ENCODE measurements at places on chromosomes 7 and 10.
A peak's percentile ranks its signal among the peaks of the same experiment; 100 is the strongest.

DNA sequence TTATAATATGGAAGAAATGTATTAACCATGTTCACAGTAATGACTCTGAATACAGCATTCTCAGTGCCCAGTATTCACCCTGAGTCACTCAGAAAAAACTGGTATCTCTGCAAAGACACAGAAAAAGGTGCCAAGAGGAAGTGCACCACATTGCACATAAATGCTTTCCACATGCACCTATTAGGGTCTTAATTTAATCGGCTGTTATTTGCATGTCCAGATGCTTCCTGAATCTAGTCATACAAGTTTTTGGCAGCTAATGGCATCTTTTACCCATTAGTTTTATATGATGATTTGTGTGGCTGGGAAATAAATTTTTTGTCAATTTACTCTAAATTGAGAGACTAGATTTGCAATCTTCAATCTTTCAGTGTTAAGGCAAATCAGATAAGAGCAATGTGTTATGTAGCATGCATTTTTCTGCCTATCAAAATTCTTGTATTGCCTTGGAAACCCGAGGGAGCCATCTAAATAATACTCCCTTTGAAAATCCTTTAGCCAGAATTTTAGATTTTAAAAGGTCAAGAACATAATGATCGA lies 58.2 kb downstream of the ZNF680 start:
- DNase-seq, result no peak

GRCh38 chr10:5079306-5079830 lies 14.8 kb upstream of the AKR1C3 start:
- DNase-seq, result no peak

DNA sequence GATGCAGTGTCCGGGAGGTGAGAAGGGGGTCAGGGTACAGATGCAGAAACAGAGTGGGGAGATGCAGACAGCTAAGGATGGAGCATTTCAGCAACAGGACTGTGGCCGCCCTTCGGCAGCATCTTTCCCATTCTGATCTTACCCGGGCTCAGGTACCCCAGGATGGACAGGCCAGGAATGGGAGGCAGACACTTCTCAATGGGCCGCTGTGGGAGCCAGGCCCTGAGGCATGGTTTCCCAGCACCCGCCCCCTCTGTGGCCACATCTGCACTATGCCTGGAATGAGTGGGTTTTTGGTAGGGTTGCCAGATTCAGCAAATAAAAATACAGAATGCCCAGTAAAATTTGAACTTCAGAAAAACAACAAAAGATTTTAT lies 105.2 kb upstream of the CTBP2 start:
- DNase-seq, result no peak

DNA sequence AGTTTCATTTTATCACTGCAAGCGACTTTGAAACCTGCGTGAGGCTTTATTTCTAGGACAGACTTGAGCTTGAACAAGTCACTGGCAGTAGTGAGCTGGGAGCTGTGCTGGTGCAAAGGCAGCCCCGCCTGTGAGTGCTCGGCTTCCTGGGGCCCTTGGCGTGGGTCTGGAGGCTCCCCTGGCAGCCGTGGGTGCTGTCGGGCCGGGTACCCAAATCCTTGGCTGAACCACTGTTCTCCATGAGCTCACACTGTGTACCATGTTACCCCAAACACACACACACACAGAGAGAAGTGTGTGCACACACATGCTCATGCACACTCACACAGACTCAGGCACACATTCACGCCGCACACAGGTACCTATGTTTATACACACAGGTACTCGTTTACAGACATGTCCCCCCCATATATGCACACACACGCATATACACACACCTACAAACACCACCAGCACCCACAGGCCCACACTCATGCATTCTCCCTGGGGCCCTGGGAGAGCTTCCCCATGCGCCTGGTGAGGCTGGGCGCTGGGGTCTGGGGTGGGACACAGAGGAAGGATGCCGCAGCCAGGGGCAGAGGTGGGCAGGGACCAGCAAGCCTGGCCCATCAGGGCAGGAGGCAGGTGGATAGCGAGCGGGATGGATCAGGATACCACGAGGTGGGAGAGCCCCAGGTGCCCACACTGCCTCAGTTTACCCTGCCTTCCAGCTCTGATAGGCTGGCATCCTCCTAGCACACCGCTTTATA lies 158.8 kb downstream of the ADARB2 start:
- DNase-seq, result no peak

DNA sequence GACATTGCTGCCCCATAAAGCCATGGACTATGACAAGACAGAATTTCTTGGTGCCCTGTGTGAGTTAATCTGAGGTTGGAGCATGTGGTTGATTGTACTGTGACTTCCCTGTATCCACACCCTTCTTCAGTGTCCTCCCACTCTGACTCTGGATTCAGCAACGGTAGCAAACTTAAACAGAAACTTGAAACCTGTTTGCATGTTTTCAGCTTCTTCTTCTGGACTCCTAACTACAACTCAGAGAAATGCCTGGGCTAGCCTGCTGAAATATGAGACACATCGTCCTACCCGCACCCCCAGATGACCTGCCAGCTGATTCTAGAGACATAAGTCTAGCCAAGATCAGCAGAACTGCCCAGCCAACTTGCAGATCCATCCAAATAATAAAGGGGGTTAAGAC lies 78.4 kb downstream of the IPMK start:
- DNase-seq, result no peak

GRCh38 chr7:55951637-55952351 lies at the start of gene MRPS17:
Gene MRPS17 (plus strand): TSS chr7:55951877. CDS start chr7:55953196, 1,319 bp downstream.
- DNase-seq, result peak; percentile 87

DNA sequence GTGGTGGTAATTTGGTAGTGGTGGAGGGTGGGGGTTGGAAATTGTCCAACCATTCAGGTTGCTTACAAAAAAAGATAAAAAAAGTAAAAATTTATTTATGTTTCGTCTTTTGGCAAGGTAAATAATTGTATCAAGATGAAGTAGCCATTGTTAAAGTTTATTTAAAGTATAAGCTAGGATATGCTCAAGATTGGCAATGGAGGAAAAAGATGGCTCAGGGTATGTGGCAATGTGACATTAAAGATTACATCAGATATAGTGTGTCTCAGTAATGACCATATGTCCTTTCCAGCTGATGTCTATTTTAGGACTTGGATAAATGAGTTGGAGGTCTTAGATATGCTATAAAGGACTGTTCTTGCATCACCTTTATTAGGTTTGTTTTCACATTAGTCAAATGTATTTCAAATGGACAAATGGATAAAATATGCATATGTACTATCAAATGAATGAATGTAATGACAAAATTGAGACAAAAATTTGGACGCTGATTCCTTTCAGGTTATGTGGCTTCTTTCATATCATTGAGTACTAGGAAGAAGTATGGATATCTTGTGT lies 60.9 kb downstream of the ST7 start:
- DNase-seq, result no peak

- DNase-seq, result no peak
These were observed 103.1 kb upstream of the PCBD1 start for GRCh38 chr10:70991140-70992124.

- DNase-seq, result no peak
These were observed 60.7 kb downstream of the CD36 start for GRCh38 chr7:80699045-80699638.

- no peak for DNase-seq
These were observed 80.9 kb upstream of the AGBL3 start for GRCh38 chr7:134905375-134905774.

GRCh38 chr7:86667732-86668131 lies 24.0 kb downstream of the GRM3 start:
- no peak for DNase-seq

- DNase-seq, result no peak
These were observed 19.1 kb downstream of the ATOH7 start for GRCh38 chr10:68212721-68213352.

DNA sequence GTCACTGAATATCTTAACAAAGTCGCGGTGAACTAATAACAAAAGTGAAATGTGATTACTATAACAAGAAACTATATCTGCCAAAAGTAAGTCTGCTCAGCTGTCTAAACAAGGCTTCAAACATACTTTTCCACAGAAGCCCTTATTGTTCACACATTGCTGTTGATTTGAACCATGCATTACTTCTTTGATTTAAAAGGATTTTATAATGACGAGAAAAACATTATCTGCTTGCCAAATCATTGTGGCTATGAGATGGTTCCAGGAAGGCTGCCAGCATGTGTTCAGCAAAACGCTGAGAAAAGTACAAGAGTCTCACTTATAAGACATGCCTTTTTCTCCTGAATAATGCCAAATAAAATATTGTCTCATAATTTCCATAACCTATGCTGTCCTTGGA lies 24.4 kb downstream of the RNF133 start:
- DNase-seq, result no peak
